ENCODE measurements at places on chromosomes 2 and 18. TPM values are rescaled to one million over a fixed set of nuclear protein-coding genes. Genes with fewer than 3 reads are reported as not detected.
A peak's percentile ranks its signal among the peaks of the same experiment; 100 is the strongest.

DNA sequence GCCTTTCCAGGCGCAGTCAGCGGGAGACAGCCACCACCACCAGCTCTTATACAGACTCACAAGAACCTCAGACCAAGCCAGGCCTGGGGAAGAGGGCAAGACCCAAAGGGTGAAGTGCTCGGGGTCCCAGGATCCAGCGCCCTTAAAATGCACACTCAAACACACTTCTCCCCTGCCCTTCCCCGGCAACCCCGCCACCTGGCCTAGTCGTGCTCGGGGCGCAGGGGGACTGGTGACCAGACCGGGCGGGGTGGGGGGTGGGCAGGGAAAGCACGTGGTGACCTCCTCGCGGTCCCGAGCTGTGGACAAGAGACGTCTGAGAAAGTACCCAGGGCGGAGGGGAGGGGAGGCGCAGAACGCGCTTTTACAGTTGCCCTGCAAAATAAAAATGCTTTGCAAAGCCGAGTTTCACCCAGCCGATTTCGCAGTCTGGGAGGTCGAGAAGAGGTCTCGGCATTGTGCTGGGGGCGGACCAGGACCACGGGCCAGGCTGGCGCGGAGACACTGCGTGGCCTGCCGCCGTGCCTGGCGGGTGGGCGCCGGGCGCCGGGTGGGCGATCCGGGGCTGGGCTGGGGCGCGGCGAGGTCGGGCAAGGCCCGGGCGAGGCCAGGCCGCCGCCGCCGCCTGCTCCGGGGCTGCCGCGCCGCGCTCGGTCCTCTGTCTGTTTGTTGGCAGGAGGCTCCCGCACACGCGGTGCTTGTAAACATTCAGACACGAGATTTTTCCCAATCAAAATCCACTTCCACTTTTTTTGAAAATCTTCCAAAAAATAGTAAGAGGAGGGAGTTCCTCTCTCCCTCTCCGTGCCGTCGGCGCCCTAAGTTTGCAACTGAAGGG is 2.0 kb downstream of the BCL11A start:
- DNase-seq, result no peak

DNA sequence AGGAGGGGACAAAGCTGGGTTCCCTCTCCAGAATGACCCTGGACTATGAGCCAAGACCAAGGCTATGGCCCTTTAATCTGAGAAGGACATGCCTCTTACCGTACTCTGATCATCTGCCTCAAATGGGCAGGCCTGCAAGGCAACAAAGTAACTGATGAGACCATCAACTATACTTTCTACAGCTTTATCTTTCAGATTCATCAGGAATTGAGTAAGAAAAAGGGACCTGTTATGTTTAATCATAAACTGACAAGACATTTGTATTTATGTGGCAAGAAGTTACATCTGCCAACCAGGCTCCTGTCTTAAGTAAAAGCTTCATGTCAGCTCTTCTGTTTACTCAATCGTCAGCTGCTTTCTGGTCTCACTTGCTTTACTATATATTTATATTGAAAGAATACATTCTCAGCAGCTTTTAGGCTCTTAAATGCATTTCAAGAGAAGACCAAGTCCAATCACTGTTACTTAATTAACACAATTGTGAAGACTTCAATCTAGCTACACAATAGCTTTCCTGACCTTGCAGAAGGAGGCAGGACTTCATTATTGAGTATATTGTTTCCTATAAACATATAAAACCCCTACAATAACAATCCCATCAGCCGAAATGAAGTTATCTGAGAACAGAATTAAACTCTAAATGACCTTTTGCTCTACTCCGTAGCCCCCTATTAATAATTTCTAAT is 163.8 kb downstream of the ETAA1 start:
- peak; percentile 28 for DNase-seq

- no peak for DNase-seq
These were observed 7.7 kb downstream of the TPO start for GRCh38 chr2:1420746-1421480.

- DNase-seq, result no peak
These were observed 154.9 kb upstream of the SOX11 start for GRCh38 chr2:5537180-5537688.

The ANKRD62 gene
- not detected for total RNA-seq

The GCG gene
- 0.17 TPM for total RNA-seq
